T-cell (primary cell): ENCODE measurements at places on chromosomes 4 and X. TPM values are rescaled to one million over a fixed set of nuclear protein-coding genes. Genes with fewer than 3 reads are reported as not detected.

- H3K27me3 ChIP-seq = no peaks in the 10 kb centered on the region
- no peaks in the 10 kb centered on the region for H3K36me3 ChIP-seq
- no peak overlapping the region for H3K27ac ChIP-seq
- no peak overlapping the region for H3K4me3 ChIP-seq
Measured at GRCh38 chrX:124619710-124620109, 273.3 kb downstream of the SH2D1A start.

GRCh38 chr4:101037938-101038413 is 309.4 kb downstream of the PPP3CA start:
- no peak overlapping the region for H3K4me3 ChIP-seq
- no peak overlapping the region for H3K27ac ChIP-seq
- H3K36me3 ChIP-seq = no peaks in the 10 kb centered on the region

Gene LONRF3
- total RNA-seq = 3.6 TPM

DNA sequence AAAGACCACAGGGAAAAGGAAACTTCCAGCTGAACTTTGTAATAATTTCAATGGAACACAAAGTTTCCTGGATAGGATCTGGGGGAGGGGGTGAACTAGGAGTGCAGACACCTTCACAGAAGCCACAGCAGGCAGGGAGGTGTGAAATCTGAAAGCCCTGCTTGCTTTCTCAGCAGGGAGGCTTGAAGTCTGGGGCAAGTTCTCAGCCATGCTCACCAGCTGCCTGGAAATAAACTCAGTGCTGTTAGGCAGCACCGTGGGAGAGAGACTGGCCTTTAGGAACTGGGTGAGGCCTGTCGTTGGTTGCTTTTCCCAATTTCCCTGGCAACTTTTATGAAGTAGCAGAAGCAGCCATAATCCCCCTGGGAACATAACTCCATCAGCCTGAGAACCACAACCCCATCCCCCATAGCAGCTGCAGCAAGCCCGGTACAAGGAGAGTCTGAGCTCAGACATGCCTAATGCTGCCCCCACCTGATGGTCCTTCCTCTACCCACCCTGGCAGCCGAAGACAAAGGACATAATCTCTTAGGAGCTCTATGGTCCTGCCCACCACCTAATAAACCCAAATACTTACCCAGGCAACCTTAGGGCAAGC is 39.2 kb upstream of the NMU start:
- H3K27ac ChIP-seq = no peak overlapping the region
- no peak for DNase-seq
- H3K36me3 ChIP-seq = no peaks in the 10 kb centered on the region
- no peaks in the 10 kb centered on the region for H3K4me1 ChIP-seq

DNA sequence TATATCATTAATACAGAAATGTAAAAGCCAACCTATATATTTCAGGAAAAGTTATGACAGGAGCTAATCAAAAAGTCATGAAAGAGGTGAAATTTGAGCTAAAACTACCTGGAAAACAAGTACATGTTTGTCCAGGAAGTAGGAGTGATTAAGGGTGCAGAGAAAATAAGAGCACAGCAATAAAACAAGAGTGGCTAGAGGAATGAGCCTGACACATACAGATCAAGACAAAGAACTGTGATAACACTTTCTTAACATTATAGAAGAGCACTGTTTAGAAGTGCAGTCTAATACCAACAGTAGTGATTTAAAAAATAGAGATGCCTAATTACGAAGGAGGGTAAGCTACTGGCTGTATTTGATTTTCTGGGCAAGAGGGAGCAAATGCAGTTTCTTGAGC is 125.1 kb downstream of the WDFY3 start:
- no peak for DNase-seq
- H3K4me3 ChIP-seq = no peak overlapping the region
- H3K27ac ChIP-seq = no peak overlapping the region
- no peaks in the 10 kb centered on the region for H3K36me3 ChIP-seq
- no peaks in the 10 kb centered on the region for H3K4me1 ChIP-seq

DNA sequence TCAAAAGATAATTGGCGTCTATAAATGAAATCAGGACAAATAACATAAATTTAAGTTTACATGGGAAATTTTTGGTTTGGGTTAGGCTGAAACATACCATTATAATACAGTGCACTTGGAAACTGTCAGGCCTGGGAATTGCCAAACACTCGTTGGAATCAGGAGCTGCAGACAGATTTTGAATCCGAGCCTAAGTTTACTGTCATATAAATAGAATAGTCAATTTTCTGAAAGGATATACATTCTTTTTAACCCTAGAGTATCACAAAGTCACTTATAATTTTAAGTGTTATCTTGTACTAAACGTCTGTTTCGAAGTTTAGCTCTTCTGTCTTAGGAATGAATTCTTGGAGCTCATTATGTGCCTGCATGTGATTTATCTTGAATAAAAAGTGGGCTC is 234.1 kb downstream of the VEGFC start:
- no peaks in the 10 kb centered on the region for H3K27me3 ChIP-seq
- H3K4me3 ChIP-seq = no peak overlapping the region
- H3K4me1 ChIP-seq = no peaks in the 10 kb centered on the region
- H3K27ac ChIP-seq = no peak overlapping the region
- no peak for DNase-seq
- H3K36me3 ChIP-seq = no peaks in the 10 kb centered on the region

Gene JADE3
- total RNA-seq = 0.21 TPM

- DNase-seq = no peak
- H3K4me1 ChIP-seq = no peaks in the 10 kb centered on the region
- H3K27me3 ChIP-seq = peaks cover 3% of the 10 kb centered on the region
Measured at GRCh38 chr4:39406763-39407583, at the start of gene KLB. TSS of gene KLB (plus strand) at chr4:39406930. CDS start at chr4:39406950, 20 bp downstream.

DNA sequence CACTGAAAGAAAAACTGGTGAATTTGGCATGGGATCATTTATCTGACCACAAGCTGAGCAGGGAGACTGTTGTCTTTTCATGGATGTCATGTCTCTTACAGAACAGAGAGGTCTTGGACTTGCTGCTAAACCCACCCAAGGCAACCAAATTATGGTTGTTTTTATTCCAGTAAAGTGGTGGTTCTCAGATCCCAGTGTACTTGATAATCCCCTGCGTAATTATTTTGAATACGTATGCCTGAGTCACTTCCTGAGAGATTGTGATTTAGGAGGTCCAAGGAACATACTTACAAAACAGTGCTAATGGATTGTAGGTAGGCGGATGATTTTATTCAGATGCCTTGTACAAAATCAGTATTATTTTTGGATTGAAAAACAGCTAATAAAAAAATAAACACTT is 585.6 kb downstream of the IL1RAPL1 start:
- DNase-seq = no peak
- H3K27me3 ChIP-seq = no peaks in the 10 kb centered on the region
- H3K27ac ChIP-seq = no peak overlapping the region

Gene FGA
- total RNA-seq = not detected

DNA sequence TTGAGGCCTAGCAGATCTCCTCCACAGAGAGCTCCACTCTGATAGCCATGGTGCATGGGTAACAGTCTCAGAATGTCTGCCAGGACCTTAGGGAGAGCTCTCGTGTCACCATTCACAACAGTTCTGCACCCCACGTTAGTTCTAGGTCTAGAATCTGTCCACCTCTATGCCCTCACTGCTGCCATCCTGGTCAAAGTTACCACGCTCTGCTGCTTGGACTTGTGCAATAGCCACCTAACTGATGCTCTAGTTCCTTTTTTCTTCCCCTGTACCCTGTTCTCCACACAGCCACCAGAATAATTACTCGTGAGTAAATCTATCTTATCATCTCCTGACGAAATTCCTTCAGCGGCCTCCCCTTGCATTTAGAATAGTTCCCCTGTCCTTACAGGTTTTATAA is 268.8 kb upstream of the GATB start:
- DNase-seq = no peak
- H3K4me3 ChIP-seq = no peak overlapping the region
- no peaks in the 10 kb centered on the region for H3K36me3 ChIP-seq
- H3K27me3 ChIP-seq = no peaks in the 10 kb centered on the region
- H3K27ac ChIP-seq = no peak overlapping the region
- no peaks in the 10 kb centered on the region for H3K4me1 ChIP-seq

Gene ATOH1
- total RNA-seq = not detected

GRCh38 chr4:169098532-169098931 is 88.5 kb upstream of the CBR4 start:
- H3K4me3 ChIP-seq = no peak overlapping the region
- no peaks in the 10 kb centered on the region for H3K36me3 ChIP-seq
- H3K27me3 ChIP-seq = no peaks in the 10 kb centered on the region
- no peak for DNase-seq
- H3K4me1 ChIP-seq = no peaks in the 10 kb centered on the region
- H3K27ac ChIP-seq = no peak overlapping the region

DNA sequence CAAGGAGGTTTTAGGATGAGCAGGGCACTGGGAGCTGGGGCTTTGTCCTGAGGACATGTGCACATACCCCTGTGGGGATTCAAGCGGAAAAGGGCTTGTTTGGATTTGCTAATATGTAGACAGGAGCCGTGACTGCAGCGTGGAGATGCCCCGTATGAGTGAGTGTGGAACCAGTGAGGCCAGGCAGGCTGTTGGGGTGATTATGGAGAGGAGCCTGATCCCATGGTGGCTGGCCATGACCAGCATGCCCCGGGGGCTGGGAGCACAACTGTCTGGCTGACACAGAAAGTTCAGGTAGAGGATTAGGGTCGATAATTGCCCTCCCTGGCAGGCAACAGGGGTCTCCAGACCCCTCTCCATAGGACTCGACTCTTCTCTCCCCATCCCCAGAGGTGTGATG is 68.8 kb upstream of the STX18 start:
- H3K36me3 ChIP-seq = no peaks in the 10 kb centered on the region
- DNase-seq = no peak
- no peaks in the 10 kb centered on the region for H3K27me3 ChIP-seq
- no peak overlapping the region for H3K4me3 ChIP-seq
- no peak overlapping the region for H3K27ac ChIP-seq
- no peaks in the 10 kb centered on the region for H3K4me1 ChIP-seq

GRCh38 chrX:113001836-113002235 is 161.2 kb upstream of the AMOT start:
- no peak overlapping the region for H3K4me3 ChIP-seq
- H3K27me3 ChIP-seq = no peaks in the 10 kb centered on the region
- H3K4me1 ChIP-seq = no peaks in the 10 kb centered on the region
- H3K27ac ChIP-seq = no peak overlapping the region
- H3K36me3 ChIP-seq = no peaks in the 10 kb centered on the region
- DNase-seq = no peak

DNA sequence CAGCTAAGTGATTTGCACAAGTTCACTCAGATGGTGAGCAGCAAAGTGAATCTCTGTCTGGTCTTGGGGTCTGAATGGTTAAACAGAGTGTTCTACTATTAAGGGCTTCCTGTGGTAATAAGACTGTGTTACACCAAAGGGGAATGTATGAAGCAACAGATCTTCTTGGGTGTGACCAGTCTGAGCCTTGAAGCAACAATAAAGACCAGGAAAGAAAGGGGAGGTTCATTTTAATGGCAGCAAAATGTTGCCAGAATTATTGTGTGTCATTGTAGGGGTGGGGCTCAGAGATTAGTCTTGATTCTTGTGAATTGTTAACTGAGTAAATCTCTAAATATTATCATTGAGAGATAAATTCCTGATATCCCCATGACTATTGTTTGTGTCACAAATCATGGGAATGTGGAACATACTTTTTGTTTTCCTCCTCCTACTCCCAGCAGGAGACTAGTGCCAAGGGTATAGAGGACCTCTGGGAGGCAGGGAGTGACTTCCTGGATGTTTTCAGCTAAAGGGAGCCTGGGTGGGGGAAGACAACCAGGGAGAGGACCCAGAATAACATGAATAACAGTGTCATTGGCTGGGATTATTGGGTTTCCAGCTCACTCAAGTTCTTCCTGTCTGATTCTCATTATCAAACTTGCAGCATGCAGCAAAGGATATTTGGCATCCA is 141.4 kb upstream of the PAK3 start:
- no peak overlapping the region for H3K4me3 ChIP-seq
- H3K4me1 ChIP-seq = no peaks in the 10 kb centered on the region
- no peak overlapping the region for H3K27ac ChIP-seq
- DNase-seq = no peak

DNA sequence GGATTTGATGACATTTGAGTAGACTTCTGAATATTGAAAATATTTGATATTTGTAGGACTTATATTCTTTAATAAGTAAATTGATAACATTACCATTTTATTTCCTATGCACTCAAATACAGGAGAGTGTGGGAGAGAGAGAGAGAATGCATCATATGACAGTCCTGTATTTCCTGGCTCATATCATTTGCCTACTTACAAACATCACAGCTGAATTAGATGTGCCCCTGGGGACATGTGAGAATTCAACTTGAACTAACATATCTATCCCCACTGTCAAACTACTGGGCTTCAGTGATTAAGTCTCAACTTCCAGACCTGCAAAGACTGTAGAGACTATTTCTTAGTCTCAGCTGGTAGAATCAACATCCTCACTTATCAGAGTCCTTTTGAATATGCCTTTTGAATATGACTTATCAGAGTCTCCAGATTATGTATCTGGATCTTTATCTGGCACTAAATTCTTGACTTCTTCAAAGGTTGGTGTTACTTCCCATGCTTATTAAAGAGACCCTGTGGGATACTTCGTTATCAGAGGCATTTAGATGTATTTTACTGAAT is 75.5 kb downstream of the PABPC4L start:
- no peak for DNase-seq
- no peaks in the 10 kb centered on the region for H3K36me3 ChIP-seq
- H3K4me1 ChIP-seq = no peaks in the 10 kb centered on the region
- no peak overlapping the region for H3K27ac ChIP-seq
- H3K27me3 ChIP-seq = no peaks in the 10 kb centered on the region

DNA sequence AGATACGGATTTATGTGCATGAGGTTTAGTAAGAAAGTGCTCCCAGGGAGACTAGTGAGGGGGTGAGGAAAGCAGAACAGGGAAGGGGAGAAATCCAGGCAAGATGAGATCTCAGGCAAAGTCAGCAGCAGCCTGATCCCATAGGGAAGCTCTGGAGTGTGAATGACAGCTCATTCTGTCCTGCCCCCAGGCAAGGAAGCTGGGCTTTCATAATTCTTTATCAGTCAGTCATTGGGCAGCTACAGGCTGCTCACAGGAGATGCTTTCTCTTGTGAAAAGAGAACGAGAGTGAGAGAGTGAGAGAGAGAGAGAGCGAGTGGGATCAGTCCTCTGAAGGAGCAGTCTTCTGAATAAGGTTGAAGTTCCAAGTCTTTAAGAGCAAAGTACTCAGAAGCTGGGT is 48.1 kb downstream of the SRPX start:
- H3K27ac ChIP-seq = no peak overlapping the region
- H3K4me3 ChIP-seq = no peak overlapping the region
- H3K4me1 ChIP-seq = no peaks in the 10 kb centered on the region
- H3K36me3 ChIP-seq = no peaks in the 10 kb centered on the region

DNA sequence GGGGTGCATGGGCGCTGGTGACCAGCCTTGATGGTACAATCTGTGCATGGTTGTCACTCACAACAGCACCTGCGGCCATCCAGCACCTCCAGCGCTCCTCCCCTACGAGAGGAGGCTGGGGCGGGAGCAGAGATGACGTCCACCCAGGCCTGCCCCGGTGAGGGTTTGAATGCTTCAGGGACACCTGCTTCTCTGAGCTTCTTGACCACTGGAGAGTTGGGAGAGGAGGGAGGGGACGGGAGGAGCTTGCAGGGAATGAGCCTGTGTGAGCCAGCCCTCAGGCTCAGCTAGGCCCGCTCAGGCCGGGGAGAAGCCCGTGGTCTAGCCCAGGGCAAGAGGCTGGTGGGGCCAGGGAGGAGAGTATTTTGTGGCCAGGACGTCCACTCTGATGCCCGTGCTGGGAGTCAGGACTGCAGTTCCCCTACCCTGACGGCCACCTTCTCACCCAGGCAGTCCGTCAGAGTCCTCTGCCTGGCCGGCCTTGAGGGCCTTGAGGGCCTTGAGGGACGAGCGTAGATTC is 59.2 kb downstream of the CPZ start:
- DNase-seq = no peak
- no peaks in the 10 kb centered on the region for H3K36me3 ChIP-seq
- no peak overlapping the region for H3K27ac ChIP-seq

Gene PAGE2B
- total RNA-seq = not detected

Gene TCEAL5
- total RNA-seq = not detected
